Osteocyte (in vitro differentiated cells): ENCODE measurements at places on chromosomes 1 and 21. TPM values are rescaled to one million over a fixed set of nuclear protein-coding genes. Genes with fewer than 3 reads are reported as not detected.

GRCh38 chr1:30787856-30788495 is 30.4 kb upstream of the LAPTM5 start:
- peaks cover 16% of the 10 kb centered on the region for H3K27me3 ChIP-seq
- H3K27ac ChIP-seq = no peak overlapping the region
- no peak overlapping the region for H3K4me3 ChIP-seq
- H3K36me3 ChIP-seq = no peaks in the 10 kb centered on the region
- no peak for DNase-seq
- peaks cover 16% of the 10 kb centered on the region for H3K4me1 ChIP-seq

- H3K27ac ChIP-seq = no peak overlapping the region
- no peaks in the 10 kb centered on the region for H3K27me3 ChIP-seq
- H3K36me3 ChIP-seq = peaks cover 2% of the 10 kb centered on the region
Measured at GRCh38 chr1:23392125-23392855, 22.7 kb upstream of the ZNF436 start.

DNA sequence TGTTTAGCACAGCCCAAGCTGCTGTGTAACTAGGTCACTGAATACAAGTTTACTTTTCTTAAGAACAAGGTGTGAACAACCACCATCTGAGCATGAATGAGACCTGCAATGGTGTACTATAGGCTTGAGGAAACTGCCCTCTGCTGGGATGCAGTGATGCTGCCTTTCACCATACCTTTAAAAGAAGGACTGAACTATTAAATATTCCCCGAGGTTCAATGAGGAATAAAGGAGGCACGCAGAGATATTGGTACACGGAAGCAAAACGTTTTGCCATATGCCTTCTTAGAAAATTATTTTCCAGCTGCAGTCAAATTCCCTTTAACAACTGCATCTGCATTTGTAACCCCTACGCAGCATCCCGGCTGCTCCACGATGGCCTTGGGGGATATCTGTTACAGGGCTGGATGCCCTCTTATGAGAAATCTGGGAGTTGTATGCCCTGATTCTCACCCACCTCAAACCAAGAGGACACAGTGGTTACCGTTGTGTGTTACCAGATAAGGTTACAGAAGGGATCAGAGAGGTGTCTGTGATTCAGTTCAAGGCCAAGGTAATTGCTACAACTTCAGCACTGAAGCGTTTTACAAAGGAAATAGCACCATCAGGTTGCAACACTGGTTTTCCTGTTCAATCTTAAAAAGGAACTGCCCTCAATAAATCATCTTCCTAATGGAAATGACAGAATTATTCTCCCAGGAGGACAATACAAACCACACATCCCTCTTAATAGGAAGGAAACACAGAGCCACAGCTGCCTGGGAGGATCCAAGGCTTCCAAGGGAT is 470.5 kb downstream of the LTN1 start:
- H3K27me3 ChIP-seq = no peaks in the 10 kb centered on the region
- no peaks in the 10 kb centered on the region for H3K36me3 ChIP-seq
- H3K4me3 ChIP-seq = no peak overlapping the region
- H3K4me1 ChIP-seq = peaks cover 11% of the 10 kb centered on the region
- no peak overlapping the region for H3K27ac ChIP-seq

GRCh38 chr1:240337781-240338180 is 246.1 kb downstream of the FMN2 start:
- no peak for DNase-seq
- H3K4me1 ChIP-seq = peaks cover 22% of the 10 kb centered on the region
- peak overlapping the region; percentile 57 for H3K4me3 ChIP-seq

- H3K4me1 ChIP-seq = peaks cover 19% of the 10 kb centered on the region
- H3K27me3 ChIP-seq = no peaks in the 10 kb centered on the region
- H3K27ac ChIP-seq = peak overlapping the region; percentile 96
- peak overlapping the region; percentile 97 for H3K4me3 ChIP-seq
Measured at GRCh38 chr1:93845538-93846205, 33.3 kb downstream of the DNTTIP2 start.

The IGSF5 gene
- total RNA-seq = not detected in 2 replicates

The CFHR3 gene
- 0.42 and 0.54 TPM in 2 replicates for total RNA-seq
